ENCODE measurements at places on chromosomes 4 and X.

- DNase-seq: no peak
Measured at GRCh38 chrX:49177338-49177833, 5.7 kb downstream of the PLP2 start.

- DNase-seq: no peak
Measured at GRCh38 chrX:18894156-18894555, 89.8 kb downstream of the PHKA2 start.

DNA sequence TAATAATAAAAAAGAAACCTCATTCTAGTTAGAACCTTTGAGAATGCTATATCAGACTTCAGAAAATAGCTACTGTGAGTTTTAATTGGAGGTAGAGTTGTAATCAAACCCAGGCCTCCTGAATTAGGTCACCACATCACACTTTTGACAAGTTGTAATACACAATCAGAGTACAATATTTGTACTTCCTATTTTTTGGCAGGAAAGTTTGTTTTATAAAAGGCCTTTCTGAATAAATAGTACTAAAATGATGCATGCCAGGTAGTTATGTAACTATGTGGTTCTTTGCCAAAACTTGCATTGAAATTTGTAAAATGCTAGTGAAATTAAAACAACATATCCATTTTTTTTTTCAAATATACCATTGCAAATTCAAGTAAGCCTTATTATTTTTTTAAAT is 26.8 kb downstream of the ADH7 start:
- no peak for DNase-seq

DNA sequence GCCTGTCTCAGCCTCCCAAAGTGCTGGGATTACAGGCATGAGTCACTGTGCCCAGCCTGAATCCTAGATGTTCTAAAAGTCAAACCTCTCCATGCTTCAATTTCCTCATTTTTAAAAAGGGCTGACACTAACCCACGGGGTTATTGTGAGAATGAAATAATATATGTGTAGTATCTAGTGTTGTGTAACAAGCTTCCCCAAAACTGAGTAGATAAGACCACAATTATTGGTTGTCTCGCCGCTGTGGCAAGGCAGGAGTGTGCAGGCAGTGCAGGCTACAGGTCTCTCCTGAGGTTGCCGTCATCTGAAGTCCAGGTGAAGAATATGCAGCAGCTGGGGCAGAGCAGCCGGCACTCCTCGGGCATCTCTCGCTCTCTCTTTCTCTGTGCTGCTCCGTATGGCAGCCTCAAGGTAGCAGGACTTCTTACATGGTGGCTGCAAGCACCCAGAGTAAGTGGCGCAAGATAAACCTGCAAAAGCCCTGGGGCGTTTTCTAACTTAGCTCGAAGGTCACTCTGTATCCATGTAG is 30.9 kb downstream of the RAB33B start:
- DNase-seq: no peak

DNA sequence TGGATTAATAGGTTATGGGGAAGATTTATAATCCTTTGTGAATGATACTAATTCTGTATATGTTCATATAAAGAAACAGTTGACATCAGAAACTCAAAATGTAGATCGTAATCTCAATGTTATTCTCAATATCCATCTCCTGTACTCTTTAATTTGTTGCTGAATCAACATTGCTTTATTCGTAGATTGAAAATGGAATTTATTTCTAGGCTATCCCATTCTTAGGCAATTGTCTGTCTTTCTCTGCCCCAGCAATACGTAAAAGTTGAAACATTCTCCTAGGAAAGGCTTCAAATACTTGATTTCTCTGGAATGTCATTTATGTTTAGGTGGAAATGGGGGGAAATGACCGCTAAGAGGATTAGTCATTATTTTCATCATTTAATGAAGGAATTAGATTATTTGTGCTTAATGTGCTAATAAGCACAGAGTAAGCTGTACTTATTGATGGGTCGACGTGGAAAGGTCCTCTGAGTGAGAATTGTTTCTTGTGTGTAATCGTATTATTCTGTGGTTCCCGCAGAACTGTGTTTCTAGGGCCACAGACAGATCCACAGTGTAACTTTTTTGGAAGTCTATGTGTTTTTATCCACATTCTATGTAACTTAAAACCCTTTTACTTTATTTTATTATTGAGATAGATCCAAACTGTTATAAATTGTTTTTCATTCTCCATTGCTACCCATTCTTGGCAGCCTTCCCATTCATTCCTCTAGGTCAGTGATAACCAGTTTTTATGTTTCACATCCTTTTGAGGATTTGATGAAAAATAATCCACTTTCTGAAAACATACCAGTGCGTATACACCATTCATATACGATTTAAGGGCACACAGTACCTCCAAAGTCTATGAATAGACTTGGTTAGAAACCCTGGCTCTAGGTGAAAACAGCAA is 262.9 kb downstream of the ARHGAP10 start:
- DNase-seq: no peak

DNA sequence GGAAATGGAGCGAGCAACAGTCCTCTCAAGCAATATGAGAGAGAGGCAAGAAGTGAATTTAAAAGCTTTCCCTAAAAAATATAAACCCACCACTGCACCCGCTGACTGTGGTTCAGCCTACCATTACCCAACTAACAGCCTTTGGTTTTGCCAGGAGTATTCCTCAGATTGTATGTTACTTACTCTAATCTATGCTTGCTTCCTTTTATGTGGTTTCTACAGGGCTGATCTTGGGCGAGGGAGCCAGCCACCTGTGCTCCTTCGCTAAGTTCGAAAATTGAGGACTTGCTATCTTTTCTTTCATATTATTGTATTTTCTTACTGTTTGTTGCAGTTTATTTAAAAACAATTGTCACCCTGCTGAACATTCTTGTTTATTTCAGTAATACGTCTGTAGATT is 101.1 kb downstream of the DDX53 start:
- no peak for DNase-seq

- no peak for DNase-seq
Measured at GRCh38 chr4:121824950-121825349, 1.3 kb upstream of the CCNA2 start.

Data from esophagus squamous epithelium (tissue), 5 donors.